ENCODE measurements at places on chromosomes 6 and 20.

DNA sequence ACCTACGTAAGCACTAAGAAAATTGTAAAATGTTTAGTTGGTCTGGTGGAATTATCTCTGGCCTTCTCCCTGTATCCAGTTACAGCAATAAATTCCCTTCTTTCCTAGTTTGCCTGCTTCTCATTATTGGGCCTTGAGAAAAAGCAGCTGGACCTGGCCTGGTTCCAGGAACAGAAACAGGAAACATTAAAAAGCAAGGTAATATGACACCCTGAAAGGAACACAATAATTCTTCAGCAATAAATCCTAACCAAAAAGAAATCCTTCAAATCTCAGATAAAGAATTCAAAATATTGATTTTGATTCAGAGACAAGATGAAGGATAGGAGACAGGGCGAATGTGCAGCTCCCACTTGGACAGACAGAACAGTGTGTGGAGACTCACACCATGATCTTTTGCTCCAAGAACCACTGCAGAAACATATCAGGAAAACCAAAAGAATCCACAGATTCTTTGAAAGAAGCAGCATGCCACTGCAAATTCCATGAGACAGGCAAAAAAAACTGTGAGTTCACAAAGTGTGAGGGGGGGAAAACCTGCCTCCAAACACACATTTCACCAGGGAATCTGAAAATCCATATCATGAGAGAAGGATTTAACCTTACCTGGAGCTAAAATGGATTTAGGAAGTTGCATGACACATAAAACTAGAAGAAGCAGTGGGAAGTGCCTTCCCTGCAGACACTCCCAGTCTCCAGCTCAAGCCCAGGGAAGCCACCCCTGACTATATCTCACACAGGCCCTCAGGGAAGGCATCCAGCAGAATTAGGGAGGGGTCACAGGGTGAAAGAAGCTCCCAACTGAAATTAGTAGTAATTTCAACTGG lies 28.9 kb downstream of the TREM1 start:
- no peak for DNase-seq

DNA sequence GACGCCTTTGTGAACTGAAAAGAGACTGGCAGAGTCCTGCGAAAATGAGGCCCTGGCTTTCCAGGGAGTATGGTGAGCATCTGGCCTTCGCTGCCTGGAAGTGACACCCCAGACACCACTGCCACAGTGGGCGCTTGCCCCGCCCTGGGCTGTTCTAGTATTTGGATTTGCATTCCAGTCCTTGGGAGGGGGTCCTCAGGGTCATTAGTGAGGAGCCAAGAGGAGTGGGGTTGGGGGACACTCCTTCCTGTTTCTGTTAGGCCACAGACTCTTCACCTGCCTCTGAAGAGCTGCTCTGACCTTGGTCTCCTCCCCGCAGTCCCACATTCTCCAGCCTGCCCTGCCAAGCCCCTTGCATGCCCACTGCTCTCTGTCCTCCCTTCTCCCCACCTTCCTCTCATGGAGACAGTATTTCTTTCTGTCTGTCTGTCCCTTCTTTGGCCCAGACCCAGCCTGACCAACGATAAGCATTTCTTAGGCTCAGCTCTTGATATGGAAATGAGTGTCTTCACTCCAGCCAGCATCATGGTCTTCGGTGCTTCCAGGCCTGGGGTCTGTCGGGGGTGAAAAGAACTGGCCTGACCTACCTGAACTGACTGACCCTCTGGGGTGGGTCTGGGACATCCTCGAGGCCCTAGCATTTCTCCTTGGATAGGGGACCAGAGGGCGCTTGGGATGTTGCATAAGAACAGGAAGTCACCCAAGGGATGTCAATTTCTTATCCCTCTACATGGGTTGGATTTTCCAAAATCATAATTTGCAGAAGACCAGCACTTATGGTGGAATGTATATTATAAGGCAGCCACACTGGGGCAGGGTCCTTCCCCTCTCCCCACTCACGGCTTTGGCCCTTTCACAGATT lies 19.4 kb downstream of the SLC9A8 start:
- DNase-seq = no peak

DNA sequence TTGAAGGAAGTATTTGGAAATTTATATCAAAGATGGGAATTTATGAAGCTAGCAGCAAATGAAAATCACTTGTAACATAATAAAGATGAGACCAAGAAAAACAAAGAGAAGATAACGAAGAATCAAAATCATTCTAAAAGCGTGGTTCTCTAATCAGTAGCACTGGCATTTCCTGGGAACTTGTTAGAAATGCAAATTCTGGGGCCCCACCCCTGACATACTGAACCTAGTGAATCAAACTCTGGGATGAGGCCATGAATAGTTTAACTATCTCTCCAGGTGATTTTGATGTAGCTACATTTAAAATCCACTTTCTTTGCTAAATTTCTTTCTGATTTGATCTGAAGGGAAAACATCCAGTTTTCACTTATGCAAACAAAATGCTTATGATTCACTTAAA lies 1075.6 kb downstream of the HACE1 start:
- no peak for DNase-seq

DNA sequence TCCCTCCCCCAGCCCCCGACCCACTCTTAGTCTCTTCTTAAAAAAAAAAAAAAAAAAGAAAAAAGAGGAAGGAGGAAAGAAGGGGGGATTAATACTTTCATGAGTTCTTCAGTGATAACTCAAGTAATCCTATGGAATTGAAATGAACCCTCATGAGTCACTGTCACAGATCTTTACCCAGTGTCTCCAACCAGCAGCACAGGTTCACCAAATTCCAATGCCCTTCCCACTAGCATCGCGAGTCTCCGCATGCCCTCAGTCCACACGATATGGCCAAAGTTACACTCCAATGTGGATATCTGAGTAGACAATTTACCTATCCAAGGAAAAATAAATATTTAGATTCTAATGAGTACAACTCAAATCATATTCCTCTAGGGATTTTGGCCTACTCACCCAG lies 74.5 kb downstream of the MDN1 start:
- no peak for DNase-seq

DNA sequence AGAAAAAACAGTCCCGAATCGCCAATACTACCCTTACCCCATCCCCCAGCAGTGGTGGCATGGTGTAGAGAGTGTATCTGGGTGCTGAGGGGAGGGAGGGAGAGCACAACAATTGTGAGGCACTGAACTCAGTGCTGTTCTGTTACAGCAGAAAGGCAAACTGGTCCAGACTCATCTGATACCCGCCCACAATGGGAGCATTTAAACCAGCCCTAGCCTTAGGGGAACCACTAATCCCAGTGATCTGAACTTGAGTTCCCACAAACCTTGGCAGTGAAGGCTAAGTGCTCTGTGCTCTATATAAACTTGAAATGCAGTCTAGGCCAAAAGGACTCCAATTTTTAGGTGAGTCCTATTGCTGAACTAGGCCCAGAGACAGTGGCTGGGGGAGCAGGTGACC lies 666.4 kb upstream of the PTCHD4 start:
- DNase-seq = no peak

DNA sequence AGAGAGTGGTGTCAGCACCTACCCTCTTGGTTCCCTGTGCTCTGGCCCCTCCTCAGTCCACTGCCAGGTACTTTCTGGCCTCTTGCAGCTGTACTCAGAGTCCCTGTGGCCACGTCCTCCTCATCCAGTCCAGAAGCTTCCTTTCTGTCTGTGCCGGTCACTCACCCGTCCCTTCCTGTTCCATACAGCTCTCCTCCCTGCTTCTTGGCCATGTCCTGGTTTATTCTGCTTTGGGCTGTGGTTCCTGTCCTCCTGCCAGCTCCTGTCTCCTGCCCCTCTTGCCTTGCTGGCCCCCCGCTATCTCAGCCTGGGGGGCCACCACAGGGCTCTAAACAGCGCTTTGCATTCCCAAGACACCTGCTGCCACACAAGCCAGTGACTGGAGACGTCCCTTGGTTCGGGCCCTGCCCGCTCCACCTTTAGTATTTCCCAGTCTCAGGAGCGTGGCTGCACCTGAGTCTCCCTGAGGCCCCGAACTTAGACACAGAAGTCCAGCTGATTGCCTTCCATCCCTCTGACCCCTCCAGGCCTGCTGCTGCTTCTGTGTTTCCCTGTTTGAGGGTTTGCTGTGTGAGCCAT lies 15.5 kb upstream of the RBM38 start:
- DNase-seq = no peak

GRCh38 chr20:21185849-21186248 lies 60.0 kb downstream of the KIZ start:
- no peak for DNase-seq

DNA sequence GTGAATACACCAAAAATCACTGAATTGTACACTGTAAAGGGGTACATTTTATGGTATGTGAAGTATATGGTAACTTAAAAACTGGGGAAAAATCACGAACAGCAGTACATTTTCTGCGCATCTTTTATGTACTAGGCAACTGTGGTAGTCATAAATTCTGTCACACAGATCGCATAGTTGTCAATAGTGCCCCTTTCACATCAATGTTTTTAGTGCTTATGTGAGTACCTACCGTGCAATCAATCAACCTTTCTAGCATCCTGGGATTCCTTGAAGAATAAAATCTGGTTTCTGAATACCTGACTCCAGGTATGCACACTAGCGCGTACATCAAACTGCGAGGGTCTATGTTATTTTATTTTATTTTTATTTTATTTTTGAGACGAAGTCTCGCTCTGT lies 637 bp upstream of the RPF2 start:
- no peak for DNase-seq

GRCh38 chr6:39086711-39087110 lies 28.3 kb downstream of the SAYSD1 start:
- no peak for DNase-seq

DNA sequence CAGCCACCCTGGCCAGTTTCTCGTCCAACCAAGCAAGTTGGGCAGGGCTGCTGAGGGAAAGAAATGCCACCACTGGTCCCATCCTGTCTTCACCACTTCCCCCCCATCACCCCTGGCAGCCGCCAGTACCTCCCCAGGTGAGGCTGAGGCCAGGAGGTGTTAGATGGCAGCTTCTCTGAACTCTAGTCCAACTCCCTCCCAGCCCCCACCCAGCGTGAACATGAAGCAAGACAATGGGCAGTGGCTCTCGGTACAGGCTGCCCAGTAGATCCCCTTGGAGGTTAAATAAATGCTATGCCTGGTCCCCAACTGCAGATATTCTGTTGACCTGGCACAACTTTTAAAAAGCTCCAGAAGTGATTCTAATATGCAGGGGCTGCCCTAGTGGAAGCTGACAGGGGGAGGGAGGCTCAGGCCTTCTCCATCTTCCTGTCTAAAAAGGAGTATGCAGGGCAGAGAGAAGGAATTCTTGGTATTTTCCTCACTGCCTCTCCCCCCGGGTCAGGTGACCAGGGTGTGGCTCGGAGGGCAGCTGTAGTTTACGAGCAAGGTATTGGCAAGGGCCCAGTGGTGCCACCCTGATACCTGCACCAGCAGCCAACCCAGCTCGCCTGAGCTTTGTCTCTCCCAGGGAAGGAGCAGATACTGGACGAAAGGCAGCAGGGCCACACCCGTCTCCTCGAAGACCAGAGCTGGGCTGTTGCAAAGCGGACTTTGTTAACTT lies 25.7 kb downstream of the KCNK5 start:
- DNase-seq = no peak

- DNase-seq = no peak
These were observed 8.5 kb downstream of the CGAS start for GRCh38 chr6:73443555-73443954.

GRCh38 chr6:25173246-25173645 lies 105.9 kb upstream of the CARMIL1 start:
- DNase-seq = no peak

DNA sequence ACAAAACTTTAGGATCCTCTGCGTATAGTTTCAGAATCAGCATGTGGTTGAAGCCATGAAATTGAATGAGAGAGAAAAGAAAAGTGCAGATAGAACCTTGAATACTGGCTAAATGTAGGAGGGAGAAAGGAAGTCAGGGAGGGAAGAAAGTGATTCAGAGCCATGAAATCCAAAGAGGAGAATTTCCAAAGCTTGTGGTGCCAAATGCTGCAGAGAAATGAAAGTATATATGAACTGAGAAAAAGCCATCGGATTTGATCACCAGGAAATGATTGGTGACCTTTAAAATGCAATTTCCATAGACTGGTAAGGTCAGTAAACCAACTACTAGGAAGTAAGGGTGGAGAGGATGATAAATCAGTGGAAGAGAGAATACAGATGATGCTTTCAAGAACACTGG lies 142.3 kb downstream of the TFAP2A start:
- no peak for DNase-seq

GRCh38 chr6:90204327-90205056 lies 92.2 kb downstream of the BACH2 start:
- no peak for DNase-seq

DNA sequence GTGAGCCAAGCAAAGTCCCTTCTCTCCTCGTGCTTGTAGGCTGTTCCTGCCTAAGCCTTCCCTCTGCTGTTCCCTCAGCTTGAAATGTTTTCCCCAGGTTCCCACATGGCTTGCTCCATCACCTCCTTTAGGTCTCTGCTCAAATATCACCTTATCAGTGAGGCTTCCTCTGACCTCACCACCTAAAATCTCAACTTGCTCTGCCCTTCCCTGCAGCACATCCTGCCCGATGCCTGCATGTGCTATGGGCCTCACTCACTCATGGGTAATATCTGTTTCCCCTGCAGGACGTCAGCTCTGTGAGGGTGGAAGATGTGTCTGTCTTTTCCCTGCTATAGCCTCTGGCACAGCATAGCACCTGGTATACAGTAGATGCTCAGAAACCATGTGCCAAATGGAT lies 29.9 kb upstream of the FKBP1A start:
- DNase-seq = no peak

DNA sequence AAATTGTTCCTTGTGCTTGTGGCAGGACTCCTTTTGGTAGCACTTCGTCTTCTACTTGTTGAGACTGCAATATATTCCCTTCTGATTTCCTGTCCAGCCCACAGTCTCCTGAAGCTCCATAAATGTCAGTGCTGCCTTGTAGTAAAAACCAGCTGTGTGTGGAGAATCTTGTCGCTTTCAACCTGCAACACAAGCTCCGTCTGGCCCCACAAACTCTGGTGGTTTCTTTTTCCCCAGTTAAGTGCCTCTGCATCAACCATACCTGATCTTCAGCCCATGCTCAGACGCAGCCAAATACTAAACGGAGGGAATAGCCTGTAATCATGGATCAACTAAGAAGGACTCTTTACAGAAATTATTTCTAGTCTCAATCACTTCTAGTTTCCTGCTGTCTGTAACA lies 1133.3 kb upstream of the ADGRB3 start:
- DNase-seq = no peak

- DNase-seq = no peak
These were observed 7.5 kb downstream of the BRD2 start for GRCh38 chr6:32975886-32976285.

- no peak for DNase-seq
These were observed 265.5 kb downstream of the ZFAND3 start for GRCh38 chr6:38085031-38085430.

- DNase-seq = no peak
These were observed 4.1 kb downstream of the NKX2-2 start for GRCh38 chr20:21509597-21510371.

GRCh38 chr20:51028616-51029212 lies 5.8 kb upstream of the KCNG1 start:
- no peak for DNase-seq

Data from GM06990 (cell line).